ENCODE measurements at places on chromosomes 1 and 21.

- no peak for DNase-seq
Measured at GRCh38 chr1:43541721-43542401, 11.2 kb downstream of the PTPRF start.

GRCh38 chr1:8137481-8138244 lies 111.6 kb upstream of the ERRFI1 start:
- DNase-seq = no peak

DNA sequence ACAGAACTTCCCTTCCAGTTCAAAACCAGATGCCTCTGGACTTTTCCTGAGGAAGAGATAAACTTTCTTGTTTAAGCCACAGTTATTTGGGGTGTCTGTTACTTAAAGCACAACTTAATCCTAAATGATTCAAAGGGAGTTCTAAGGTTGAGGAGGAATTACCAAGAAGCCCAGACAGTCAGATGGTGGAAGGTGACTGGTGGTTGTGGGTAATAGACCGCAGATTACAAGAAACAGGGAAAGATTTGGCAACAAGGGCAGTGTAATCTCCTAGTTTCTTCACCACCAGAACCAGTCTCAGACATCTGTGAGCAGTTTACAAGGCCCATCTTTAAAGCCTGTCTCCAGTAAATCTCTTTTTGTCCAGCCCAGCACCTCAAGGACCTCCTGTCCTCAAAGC lies 130.1 kb upstream of the CTTNBP2NL start:
- no peak for DNase-seq

GRCh38 chr21:30829659-30830058 lies at the start of gene KRTAP7-1:
Gene KRTAP7-1, minus strand, starts transcription at chr21:30829759. Its CDS starts 61 bp downstream, at chr21:30829698.
- no peak for DNase-seq

DNA sequence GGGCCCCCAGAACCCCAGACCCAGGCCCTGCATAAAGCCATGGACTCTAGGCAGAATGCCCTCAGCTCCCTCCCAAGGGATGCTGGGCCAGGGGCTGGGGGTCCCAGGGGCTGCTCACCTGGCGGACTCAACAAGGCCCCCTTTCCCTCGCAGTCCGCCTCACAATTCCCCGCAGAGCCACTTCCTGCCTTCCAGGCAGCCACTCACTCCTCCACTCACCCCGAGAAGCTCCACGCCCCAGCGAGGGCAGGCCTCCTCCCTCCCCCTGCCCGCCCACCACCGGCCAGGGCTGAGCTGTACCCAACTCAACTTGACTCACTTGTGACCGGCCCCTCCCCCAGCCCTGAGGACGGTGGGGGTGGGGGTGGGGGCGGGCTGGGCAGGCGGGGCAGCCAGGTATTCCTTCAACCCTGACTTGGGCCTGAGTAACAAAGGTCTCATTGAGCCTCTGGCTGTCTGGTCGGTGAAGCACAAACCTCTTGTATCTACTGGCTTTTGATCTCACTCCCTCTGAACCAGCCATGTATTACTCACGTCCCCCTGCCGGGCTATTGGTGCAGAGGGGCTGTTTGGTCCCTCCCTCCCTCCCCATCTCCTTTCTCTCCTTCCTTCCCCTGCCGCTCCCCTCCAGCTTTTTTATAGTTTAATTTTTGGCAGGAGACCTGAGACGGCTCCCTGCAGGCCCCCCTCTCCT lies 5.9 kb downstream of the BLACAT1 start:
- DNase-seq = no peak

Measured in CD4-positive, alpha-beta T cell treated with Interleukin-1 beta for 1 hour (primary cell).